ENCODE measurements at places on chromosomes 7 and 10.

DNA sequence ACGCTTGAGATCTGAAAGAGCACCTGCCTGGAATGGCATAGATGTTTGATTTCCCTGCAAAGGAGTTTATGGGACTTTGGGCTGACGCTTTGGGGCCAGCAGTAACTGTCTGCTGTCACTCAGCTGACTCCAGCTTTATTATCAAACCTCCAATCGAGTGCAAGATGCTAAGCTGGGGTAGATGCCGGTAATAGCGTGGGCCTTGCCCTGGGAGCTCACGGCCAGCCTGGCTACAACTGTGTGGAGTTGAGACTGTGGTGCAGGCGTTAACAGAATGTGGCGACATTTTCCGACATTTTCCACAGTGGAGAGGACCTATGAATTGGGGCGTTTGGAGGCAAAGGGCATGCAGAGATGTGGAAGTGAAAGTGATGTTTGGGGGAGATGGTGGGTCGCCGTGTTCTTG lies 1.3 kb downstream of the CHST12 start:
- no peak for DNase-seq

GRCh38 chr10:4892681-4893080 lies 66.7 kb downstream of the AKR1E2 start:
- no peak for DNase-seq

DNA sequence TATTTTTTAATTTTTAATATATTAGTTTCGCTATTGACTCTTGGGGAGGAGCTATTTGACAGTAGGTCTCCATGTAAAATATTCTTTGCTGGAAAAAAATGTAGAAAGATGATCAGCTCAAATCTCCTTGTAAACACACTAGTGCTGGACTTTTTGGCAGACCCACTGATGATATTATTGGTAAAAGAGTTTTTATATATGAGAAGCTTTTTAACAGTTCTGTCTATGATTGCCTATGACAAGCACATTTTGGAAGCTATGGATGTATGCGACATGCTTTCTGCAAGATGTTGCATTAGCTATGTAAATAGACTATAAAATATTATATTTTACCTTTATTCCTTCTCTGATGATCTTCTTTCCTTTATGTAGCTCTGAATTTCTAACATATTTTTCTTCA lies 928.5 kb downstream of the DNAJB9 start:
- no peak for DNase-seq

GRCh38 chr10:99433378-99434020 lies 3.1 kb upstream of the GOT1 start:
- DNase-seq: no peak

- DNase-seq: no peak
Measured at GRCh38 chr10:44569193-44570091, 184.5 kb upstream of the CXCL12 start.

GRCh38 chr7:20777377-20778062 lies 9.2 kb downstream of the SP8 start:
- peak; percentile 71 for DNase-seq

GRCh38 chr10:123245264-123245663 lies 91.1 kb downstream of the BUB3 start:
- no peak for DNase-seq

- no peak for DNase-seq
Measured at GRCh38 chr10:71391701-71392100, 5.0 kb upstream of the CDH23 start.

DNA sequence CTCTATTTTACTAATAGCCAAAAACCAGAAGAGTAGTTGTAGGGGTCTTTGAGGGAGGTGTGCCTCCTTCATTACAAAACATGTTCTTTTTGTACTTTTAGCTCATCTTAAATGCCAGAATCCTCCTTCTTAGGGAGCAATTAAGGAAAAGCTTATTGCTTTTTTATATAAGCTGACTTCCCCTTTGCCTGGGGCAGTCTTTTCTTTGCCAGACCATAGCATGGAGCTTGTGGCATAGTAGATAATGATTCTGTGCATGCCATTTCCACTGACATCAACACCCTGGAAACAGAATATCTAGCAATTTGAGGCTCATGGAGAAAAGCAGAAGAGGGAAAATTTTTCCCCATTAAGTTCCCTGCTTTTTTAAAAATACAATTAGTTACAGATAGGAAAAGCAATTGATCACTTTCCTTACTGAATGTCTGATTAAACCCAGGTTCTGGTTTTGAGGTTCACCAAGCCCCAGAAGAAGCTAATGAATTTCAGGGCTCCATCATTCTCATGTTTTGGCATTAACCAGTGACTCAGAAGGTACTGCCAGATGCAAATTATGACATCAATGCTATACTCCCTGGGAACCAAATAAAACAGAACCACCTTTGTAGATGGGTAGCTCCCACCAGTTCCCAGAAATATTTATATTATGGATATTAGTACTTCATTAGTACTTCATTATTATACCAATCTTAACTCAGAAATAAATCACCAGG lies 410.6 kb downstream of the KCNMA1 start:
- no peak for DNase-seq

DNA sequence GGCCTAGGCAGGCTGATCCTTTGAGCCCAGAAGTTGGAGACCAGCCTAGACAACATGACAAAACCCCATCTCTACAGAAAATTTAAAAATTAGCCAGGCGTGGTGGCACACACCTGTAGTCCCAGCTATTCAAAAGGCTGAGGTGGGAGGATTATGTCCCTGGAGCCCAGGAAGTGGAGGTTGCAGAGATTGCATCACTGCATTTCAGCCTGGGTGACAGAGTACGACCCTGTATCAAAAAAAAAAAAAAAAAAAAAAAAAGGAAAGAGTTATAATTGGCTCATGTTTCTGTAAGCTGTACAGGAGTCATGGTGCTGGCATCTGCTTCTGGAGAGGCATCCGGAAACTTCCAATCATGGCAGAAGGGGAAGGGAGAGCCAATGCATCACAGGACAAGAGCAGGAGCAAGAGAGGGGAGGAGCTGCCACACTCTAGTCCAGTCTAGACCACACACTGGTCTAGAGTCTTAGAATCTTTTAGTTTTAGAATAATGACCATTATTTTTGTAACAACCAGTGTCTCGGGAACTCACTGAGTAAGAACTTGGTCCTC lies 16.8 kb downstream of the DOCK1 start:
- DNase-seq: no peak

DNA sequence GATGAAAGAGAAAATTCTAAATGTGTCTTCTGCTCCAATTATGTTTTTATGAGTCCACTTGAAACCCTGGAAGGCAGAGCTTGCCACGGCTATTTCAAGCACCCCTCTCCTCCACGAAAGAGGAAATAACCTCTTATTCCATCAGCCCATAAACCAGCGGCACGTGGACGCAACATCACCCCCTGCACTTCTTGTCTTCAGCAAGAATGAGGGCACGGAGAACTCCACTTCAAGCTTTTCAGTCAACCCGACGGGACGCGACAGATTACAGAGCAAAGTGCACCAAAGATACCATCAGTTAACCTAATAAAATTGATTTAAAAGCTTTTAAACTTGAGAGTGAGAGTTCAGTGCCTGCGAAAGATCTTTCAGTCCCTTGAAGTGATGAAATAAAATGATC lies 406.3 kb downstream of the GALNT17 start:
- no peak for DNase-seq

DNA sequence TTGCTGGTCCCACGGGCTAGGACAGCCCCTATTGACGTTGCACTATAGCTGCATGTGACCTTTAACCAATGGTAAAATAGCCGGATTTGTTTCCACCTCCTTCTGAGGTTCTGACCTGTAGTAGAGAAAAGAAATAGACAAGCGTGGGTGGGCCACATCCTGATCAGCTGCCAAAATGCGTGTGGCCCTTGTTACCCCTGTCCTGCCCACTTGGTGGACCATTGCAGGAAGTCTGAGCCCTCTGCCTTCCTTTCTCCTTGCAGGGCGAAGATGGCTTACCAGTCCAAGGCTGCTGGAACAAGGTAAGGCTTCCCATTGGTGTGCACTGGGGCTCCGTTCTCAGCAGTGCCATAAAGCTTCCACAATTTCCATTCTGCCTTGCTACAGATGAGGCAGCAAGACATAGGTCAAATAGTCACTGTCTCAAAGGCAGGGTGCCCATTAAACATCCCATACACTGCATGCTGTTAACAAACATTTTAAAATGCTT lies 95.9 kb upstream of the MACROH2A2 start:
- no peak for DNase-seq

DNA sequence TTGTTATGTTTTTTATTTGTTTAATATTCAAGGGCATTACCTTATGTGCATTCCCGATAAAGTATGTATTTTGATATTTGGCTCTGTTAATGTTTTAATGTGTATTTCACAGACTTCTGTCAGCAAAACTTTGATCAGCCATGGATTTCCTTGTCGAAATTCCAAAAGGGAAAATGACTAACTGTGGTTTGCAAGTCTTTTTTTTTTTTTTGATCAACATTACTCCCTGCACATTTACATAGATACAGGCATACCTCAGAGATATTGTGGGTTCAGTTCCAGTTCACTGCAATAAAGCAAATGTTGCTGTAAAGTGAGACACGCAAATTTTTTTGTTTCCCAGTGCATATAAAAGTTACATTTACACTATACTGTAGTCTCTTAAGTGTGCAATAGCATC lies 351.9 kb downstream of the CXCL12 start:
- no peak for DNase-seq

DNA sequence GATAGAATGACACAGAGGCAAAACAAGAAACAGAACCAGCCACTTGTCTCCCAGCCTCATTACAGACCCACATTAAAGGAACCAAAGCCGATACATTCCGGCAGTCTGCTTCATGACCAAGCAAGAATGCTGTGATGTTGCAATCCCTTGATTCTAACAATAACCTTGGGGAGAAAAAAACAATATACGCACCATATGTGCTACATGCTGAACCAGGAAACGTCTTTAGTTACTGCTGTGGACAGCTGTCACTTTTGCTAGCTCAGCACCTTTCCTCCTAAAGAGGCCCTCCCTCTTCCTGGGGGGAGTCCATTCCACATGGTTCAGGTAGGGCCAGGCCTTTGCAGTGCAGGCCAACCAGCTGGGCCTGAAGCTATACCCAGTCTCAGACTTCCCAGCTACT lies 79.1 kb downstream of the PRTFDC1 start:
- no peak for DNase-seq

- peak; percentile 39 for DNase-seq
Measured at GRCh38 chr10:42987121-42987541, 89.7 kb upstream of the RET start.

GRCh38 chr7:43337811-43338210 lies 225.4 kb downstream of the HECW1 start:
- no peak for DNase-seq

- DNase-seq: no peak
Measured at GRCh38 chr7:85023916-85024315, 162.9 kb downstream of the SEMA3D start.

DNA sequence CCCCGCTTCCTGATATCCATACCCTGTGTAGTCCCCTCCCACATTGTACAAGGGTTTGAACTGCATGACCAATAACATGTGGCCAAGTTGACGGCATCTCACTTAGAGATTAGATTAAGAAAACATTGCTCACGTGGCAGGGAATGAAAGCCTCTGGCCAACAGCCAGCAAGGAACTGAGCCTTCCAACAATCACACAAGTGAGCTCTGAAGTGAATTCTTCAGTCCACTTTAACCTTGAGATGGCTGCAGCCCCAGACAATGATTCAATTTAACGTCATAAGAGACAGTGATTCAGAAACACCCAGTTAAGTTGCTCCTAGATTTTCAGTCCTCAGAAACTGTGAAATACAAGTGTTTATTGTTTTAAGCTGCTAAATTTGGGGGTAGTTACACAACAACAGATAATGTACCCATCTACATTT lies 165.9 kb upstream of the PLXNA4 start:
- no peak for DNase-seq

- no peak for DNase-seq
Measured at GRCh38 chr7:40057292-40057691, 77.1 kb downstream of the MPLKIP start.

- DNase-seq: no peak
Measured at GRCh38 chr7:37048674-37049073, 324.4 kb upstream of the AOAH start.

DNA sequence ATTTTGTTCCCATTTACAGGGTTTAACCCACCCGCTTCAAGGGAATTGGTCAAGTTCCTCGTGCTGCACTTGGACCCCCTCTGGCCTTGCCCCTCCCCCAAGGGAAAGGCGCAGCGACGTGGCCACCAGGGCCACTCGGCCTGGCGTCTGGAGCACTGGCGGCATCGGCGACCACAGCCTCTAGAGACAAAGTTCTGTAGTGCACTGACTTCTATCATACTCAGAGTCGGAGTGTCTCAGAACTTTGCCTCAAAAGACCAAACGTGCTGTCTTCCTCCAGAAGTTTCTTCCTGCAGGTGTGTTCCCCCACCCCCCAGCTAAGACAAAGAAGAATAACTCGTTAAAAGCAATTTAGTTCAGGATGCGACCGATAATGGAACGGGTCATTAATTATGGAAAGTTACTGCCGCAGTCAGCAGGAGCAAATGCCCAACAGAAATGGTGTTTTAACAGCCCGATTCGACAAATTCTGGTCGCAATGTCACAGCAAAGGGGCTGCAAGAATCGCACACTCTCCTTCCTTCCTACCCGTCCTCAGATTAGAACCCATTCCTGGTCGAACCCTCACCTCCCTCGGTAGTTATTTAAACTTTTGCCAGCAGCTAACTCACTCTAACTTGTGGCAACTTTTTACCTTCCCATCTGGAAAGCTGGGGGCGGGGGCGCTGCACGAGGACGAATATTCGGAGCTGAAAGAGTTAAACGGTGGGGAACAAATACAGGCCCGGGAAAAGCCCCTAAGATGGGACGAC lies 202.1 kb upstream of the NFE2L3 start:
- peak; percentile 63 for DNase-seq

DNA sequence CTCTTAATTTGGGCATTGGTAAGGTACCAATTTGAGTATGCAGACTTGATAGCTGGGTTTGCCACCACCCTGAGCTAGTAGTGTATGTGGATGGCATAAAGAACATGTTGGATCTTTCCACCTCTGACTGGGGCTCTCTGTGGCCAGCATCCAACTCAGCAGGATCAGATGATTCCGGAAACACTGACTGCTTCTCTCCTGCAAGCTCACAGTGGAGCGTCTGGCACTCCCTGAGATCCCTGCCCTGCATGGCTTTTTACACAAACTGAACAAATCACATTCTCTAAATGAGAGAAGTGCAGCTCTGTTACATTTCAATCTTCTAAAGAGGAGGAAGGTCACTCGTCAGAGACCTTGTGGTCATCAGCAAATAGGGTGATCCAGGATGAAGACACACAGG lies 1057.5 kb downstream of the NRG3 start:
- no peak for DNase-seq

- no peak for DNase-seq
Measured at GRCh38 chr7:28800150-28800549, 158.0 kb downstream of the TRIL start.

- no peak for DNase-seq
Measured at GRCh38 chr7:44112231-44112996, 8.3 kb downstream of the AEBP1 start.

- no peak for DNase-seq
Measured at GRCh38 chr7:103524042-103524907, 78.3 kb upstream of the SLC26A5 start.
